Prostate gland (tissue), 2 donors: ENCODE measurements at places on chromosomes 13 and 19.

GRCh38 chr13:112431734-112432133 is 55.6 kb downstream of the SPACA7 start:
- DNase-seq: no peak

DNA sequence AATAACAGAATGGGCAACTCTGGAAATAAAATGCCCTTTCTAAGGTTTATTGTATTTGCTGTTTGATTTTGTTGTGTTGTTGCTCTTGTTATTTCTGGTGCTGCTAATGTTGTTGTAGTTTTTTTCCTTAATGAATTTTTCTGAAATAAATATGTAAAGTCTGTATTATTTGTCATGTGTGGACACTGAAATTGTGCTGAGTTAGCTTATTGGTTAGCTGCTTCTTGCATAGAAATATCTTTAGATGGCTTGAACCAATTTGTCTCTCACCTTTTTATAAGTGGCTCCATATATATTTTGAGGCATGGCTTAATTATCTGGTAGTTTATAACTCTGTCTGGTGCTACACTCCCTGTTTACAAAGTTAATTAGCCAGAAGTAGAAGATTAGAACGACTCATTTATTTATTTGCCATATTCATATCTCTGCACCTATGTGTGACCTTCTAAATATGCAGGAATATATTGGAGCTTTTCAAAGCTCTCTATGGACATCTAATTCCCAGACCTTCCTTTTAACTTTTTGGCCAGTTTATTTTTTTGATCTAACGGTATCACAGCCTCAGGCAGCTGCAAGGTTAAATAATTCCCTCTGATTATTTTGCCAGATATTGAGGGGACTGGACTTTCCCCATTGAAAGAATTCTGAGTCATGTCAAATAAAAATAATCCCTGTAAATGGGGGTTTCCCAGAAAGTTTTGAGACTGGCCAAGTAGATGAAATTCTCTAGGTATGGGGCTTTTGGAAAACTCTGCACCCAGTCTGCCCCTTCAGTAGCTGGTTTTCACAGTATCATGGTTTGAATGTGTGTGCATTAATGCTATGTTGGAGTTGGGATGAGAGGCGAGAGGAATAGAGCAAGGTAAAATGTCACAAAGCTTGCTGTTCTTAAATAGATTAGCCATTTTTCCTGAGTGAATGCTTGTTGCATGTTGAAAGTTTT is 1331.7 kb upstream of the MIR17HG start:
- DNase-seq: no peak

- DNase-seq: no peak
These were observed 358.5 kb downstream of the TBC1D4 start for GRCh38 chr13:75123428-75123827.

GRCh38 chr13:28631801-28632200 is 27.1 kb upstream of the POMP start:
- DNase-seq: no peak
